Metanephros (tissue), 2 donors: ENCODE measurements at places on chromosomes 7 and 10. TPM values are rescaled to one million over a fixed set of nuclear protein-coding genes. Genes with fewer than 3 reads are reported as not detected.

The TAS2R5 gene
- 5.3 TPM for total RNA-seq

The NUTM2A gene
- 2.7 TPM for total RNA-seq

The HOXA10 gene
- 98.8 TPM for total RNA-seq

The POU6F2 gene
- total RNA-seq = 0.29 TPM

The C7orf57 gene
- 0.29 TPM for total RNA-seq

The TLX1 gene
- not detected for total RNA-seq

The SPDYE1 gene
- not detected for total RNA-seq

The GIMAP4 gene
- total RNA-seq = 24.2 TPM

The PLOD3 gene
- 42.0 TPM for total RNA-seq

The MKX gene
- 0.47 TPM for total RNA-seq

The SUMF2 gene
- 111 TPM for total RNA-seq

The FOXP2 gene
- total RNA-seq = 6.8 TPM

The DDC gene
- 32.0 TPM for total RNA-seq

The BCL7B gene
- total RNA-seq = 15.2 TPM

The HOXA6 gene
- total RNA-seq = 72.5 TPM

The UPK3B gene
- total RNA-seq = 1.6 TPM

The VAX1 gene
- total RNA-seq = not detected
